Glutamatergic neuron (in vitro differentiated cells): ENCODE measurements at places on chromosomes 16 and 17. TPM values are rescaled to one million over a fixed set of nuclear protein-coding genes. Genes with fewer than 3 reads are reported as not detected.

DNA sequence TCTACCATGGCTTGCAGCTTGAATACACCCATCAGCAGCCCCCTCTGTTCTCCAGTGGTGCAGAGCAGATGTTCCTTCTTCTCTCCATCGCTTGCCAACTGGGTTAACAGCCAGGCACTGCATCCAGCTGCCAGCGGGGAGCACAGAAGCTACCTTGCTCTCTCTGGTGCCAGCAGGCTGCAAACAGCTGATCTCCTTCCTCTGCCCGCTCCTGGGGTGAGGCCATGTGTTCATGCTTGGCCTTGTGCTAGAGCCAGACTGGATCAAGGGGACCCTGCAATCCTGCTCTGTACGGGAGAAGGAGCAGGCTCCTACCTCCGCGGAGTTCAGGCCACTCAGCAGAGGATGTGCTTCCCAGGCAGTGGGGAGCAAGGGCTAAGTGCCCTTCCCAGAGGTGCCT lies 24.1 kb upstream of the ENGASE start:
- DNase-seq: no peak

- no peak for DNase-seq
These were observed 21.3 kb upstream of the GFOD2 start for GRCh38 chr16:67740391-67740790.

GRCh38 chr17:50598487-50598886 lies 36.2 kb upstream of the ABCC3 start:
- DNase-seq: no peak

DNA sequence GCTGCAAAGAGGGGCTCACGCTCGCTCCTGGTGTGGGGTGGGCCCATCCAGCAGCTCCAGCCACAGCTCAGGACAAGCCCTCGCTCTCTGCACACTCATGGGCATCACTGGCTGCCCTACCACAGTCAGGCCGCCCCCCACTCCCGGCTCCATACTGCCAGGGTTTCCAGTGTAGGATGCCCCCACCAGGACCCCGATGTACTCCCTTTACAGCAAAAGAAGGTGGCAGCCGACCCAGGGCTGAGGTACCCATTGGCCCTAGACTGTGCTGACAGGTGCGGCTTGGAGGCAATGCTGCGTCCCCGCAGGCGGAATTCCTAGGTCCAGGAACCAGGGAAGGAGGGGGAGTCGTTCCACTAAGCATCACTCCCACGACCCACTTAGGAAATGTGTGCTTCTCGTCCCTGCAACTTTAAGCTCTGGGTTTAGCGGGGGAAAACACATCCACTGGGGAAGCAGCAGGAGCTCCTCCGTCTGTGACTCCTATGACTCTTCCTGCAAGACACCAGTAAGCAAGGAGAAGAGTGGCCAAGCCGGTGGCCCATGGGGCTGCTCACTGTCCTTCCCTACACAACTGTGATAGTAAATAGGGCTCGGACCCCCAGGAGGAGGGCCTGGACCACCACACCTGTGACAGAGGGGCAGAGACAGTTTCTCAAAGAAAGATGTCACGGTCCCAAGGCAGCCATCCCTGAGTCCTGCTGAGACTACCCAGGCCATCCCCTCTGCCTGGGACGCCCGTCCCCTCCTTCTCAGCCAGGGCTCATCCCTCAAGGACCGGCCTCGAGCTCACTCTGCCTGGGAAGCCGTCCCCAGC lies 13.1 kb downstream of the CORO7 start:
- DNase-seq: no peak

DNA sequence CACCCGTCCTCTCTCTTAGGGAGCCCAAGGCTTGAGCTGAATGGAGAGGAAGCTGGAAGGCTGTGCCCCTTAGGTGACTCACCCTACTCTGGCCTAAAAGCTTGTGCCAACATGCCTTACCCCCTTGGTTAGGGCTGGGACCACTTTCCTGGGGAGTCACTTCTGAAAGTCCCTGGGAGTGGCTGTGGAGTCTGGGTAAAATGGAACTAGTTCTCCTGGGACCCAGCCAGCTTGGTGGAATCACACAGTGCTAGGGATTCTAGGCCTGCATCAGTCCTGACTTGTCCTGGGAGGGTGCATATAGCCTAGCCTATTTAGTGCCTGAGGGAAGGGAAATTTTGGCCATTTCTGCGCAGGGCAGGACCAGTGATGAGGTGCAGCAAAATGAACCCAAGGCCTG lies 10.5 kb downstream of the MMP28 start:
- no peak for DNase-seq

DNA sequence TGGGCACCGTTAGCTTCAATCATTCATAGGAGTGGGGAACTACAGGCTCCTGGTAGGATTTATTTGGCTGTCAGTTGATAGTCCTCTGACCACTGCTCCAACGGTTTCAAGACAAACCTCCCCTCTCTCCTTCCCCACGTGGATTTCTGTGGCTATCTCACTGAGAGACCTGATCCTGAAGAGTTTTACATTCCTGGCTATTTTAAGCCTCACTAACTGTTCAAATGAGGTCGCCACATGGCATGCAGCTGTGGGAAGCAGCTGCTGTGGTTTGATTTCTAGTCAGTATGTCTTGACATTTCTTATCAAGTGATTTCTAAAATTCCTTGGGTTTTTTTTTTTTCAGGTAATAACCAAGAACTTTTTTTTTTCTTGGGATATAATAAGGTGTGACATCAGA lies 38.3 kb downstream of the CDK5R1 start:
- DNase-seq: no peak

CBLN1 gene
- total RNA-seq: 21.7 TPM

ZNF778 gene
- total RNA-seq: 36.2 TPM

- DNase-seq: no peak
These were observed 35.2 kb upstream of the PLLP start for GRCh38 chr16:57319646-57320045.

GRCh38 chr17:45230410-45230786 lies 8.7 kb downstream of the FMNL1 start:
- no peak for DNase-seq

DNA sequence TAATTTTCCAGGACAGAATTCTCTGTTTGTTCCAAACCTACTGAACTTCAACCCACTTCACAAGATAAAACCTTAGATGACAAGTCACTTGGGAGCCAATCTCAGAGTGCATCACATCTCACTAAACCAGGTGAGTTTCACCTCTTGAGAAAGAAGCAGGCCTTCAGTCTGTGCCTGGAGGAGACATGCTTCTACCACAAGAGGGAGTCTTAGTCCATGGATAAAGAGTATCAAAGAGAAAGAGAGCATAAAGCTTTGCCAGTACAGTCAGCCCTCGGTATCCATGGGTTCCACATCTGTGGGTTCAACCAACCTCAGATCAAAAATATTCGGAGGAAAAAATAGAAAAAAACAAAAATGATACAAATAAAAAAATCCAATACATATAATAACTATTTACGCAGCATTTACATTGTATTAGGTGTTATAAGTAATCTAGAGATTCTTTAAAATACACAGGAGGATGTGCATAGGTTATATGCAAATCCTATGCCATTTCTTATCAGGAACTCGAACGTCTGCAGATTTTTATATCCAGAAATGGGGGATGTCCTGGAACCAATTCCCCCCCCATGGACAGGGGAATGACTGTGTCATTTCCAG lies 37.7 kb downstream of the DUSP14 start:
- DNase-seq: no peak

CCDC200 gene
- not detected for total RNA-seq

GRCh38 chr17:42111871-42112551 lies 503 bp downstream of the DHX58 start:
- no peak for DNase-seq

FZD2 gene
- total RNA-seq: 1.3 TPM
